ENCODE measurements at places on chromosomes 4 and X.

GRCh38 chrX:130340271-130340670 lies 552 bp downstream of the SLC25A14 start:
- no peak for DNase-seq

DNA sequence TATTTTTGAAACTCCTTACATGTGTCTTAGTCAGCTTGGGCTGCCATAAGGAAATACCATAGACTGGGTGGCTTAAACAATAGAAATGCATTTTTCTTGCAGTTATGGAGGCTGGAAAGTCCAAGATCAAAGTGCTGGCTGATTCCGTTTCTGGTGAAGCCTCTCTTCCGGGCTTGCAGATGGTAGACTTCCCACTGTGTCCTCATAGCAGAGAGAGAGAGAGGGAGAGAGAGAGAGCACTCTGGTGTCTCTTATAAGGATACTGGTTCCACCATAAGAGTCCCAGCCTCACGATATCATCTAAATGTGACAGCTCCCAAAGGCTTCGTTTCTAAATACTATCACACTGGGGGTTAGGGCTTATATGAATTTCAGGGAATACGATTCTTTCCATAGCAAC lies 39.7 kb downstream of the ENPEP start:
- DNase-seq = no peak

GRCh38 chr4:124783847-124784246 lies 71.3 kb upstream of the ANKRD50 start:
- DNase-seq = no peak

DNA sequence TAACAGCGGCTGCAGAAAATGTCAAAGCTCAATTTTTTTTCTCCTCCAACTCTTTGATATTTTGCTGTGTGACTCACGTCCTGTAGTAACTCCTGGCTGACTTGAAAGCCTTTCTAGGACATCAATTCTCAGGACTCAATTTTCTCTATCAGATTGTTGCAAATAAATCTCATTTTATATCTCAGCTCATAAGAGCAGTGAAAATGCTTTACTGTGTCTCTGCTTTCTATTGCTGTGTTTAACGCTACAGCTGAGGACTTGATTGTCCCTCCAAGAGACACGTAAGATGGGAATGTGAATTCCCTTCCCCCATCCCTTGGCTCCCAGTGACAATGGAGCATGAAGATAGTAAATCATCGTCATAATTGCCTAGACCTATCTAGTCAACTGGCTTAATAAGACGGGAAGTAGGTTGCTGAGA lies 20.5 kb upstream of the CBR4 start:
- no peak for DNase-seq

DNA sequence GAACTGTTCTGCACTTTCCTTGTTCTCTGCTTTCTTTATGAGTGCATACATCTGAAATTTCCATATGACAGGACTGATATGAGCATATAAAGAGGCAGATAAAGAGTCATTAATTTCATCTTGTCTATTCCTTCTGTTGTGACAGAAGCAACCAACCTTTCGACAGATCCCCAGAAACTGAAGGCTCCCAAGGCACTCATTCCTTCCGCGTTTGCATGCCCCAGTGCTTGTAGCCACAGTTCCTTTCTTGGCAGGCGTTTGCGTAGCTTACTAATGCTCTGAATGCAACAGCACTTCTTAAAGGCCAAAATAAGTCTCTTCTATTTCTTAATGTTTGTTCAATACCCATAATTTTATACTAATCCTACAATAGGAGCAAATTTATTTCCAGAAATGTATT lies 94.0 kb upstream of the TBL1X start:
- DNase-seq = no peak

GRCh38 chr4:16026160-16026761 lies 57.6 kb downstream of the PROM1 start:
- no peak for DNase-seq

DNA sequence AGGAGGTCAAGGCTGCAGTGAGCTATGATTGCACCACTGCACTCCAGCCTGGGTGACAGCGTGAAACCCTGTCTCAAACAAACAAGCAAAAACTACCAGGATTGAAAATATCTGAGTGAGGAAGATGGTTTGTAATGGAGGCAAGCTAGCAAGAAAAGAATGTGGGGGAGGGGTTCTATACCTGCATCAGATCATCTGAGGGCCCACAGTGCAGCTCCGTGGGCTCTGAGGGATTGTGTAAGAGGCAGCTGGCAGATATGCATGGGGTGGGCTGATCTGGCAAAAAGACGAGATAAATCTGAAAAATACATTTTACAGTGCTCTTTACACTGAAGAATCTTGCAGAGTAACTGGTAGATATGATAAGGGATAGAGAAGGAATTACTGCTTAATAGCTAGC lies 28.9 kb upstream of the CHRNA9 start:
- DNase-seq = no peak

DNA sequence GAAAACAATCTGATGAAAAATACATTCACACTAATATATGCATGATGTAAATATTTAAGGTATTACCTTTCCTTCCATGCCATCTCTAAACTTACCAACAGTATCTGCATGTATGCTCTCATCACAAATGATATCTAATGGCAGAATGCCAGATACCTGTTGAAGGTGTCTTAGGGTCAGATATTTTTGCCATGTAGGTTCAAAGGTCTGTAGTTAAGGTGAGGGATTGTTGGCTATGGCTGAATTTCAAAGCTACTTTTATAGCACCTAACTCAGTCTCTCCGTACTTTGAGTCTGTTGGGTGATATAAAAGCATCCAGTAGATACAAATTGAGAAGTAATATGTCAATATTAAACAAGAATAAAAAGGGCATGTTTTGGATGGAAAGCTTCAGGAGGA lies 19.8 kb upstream of the ANTXR2 start:
- no peak for DNase-seq

DNA sequence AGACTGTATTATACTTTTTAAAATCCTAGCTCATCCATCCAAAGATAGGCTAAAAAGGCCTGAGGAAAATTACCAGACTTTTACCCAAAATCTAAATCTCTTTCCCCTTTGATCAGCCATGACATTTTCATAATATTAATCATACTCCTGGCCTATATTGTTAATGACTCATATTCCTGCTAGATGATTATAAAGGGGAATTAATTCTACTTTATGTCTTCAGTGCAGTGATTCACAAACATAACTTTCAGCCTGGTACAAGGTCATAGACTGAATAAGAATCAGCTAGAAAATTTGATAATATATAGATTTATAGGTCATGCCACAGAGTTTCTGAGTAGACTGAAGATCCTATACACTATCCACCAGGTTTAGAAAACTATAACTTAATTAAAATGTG lies 1905.4 kb downstream of the C4orf33 start:
- DNase-seq = no peak

DNA sequence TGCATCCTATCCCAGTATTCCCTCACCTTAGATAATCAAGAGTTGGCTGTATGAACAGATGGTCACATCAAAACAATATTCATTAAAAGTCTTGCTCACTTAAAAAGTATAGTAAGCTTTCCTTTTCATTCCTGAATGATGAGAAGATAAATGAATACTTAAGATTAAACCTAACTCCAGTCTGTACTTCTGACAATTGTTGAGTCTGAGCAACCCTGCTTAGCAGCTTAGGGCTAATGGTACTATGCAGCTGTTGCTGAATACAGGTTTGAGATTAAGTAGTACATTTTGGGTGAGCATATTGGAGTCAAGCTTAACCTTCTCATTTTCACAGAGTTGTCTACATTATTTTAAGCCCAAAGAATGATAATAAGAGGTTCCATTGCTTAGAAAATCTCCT lies 121.7 kb upstream of the ETNPPL start:
- no peak for DNase-seq

DNA sequence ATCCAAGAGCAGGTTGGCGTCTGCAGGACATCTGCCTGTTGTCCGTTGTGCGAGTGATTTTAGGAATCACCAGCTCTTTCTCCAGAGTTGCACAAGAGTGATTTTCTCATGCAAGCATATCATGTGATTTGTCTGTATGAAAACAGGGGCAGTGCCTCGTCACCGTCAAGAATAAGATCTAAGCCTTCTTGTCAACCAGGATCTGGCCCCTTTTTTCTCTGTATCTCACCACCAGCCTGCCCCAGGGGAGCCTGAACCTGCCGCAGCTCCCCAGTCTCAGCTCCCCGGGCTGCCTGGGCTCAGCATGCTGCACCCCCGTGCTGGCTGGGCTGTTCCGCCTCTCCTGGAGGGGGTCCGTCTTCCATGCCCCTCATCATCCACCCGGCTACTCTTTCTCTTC lies 90.5 kb downstream of the STOX2 start:
- DNase-seq = no peak

DNA sequence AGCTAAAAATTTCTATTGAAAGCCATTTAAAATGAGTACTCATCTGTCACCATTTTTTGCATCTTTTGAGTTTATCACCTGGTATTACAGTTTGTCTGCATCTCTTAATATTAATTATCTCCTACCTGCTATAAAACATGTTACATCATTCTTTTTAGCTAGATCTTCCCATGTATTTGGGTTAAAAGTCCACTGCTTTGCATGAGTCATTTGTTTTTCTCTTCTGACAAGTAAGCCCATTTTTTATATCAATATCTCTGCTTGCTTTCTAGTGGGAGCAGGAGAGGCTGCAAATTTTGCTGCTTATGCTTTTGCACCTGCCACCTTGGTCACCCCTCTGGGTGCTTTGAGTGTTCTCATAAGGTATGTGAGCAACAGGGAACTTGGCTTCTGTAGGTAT lies 16.1 kb downstream of the NIPAL1 start:
- DNase-seq = no peak

- no peak for DNase-seq
Observed at GRCh38 chr4:114277690-114278089, 298.2 kb upstream of the ARSJ start.

DNA sequence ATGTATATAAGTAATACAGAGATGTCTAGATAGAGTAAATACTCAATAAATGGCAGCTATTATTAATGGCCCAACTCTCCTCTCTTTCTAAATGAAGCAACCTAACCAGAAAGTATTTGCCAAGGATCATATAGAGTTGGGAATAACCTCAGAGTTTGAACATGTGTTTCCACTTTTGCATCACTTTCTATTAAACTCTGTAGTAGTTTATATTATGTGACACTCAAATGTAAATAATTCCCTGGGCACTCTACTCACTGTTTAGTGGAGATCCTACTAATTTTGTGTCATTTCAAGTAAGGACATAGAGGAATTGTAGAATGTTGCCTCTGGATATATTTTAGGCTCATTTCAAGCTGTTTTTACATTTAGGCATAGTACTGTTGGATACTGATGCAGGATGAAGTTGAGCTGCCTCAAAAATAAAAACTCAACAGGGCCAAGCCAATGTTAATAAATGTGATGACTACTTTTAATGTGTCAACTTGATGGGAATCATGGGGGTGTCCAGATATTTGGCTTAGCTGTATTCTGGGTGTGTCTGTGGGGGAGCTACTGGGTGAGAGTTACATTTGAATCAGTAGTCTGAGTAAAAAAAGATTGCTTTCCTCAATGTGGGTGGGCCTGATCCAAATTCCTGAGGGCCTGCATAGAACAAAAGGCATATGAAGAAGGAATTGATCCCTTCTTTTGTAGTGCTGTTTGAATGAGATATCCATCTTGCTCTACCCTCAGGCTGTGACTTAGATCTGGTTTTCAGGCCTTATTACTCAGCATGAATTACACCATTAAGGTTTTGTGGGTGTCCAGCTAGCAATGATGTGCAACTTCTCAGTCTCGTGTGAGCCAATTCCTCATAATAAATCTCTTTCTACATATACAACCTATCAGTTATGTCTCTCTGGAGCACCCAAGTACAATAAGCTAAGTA lies 1368.2 kb downstream of the STIM2 start:
- no peak for DNase-seq

- DNase-seq = peak; percentile 1
Observed at GRCh38 chrX:130575831-130576389, 174.1 kb downstream of the RBMX2 start.

DNA sequence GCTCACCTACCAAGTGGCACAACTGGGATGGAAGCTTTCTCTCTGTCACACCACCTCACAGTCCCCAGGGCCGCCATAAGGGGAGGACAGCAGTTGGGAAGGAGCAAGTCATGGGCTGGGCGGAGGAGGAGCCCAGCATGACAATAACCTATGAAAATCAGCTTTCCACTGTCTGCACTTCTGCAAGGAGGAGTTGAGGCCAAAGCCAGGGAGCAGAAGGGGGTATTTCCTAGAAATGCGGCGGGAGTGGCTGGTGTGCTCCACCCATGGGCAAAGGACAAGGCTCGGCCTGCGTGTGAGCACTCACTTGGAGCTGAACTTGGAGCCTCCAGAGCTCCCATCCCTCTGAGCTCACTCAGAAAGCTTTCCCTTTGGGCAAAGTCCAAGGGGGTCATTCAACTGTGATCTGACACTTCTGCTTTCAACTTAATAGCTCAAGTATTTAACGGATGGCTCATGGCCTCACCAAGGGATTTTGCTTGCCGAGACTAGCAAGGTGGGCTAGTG lies 18.5 kb downstream of the APLN start:
- DNase-seq = no peak

GRCh38 chr4:128538111-128538882 lies 250.7 kb upstream of the PGRMC2 start:
- DNase-seq = no peak

- DNase-seq = no peak
Observed at GRCh38 chr4:40299811-40300292, 35.3 kb upstream of the CHRNA9 start.

DNA sequence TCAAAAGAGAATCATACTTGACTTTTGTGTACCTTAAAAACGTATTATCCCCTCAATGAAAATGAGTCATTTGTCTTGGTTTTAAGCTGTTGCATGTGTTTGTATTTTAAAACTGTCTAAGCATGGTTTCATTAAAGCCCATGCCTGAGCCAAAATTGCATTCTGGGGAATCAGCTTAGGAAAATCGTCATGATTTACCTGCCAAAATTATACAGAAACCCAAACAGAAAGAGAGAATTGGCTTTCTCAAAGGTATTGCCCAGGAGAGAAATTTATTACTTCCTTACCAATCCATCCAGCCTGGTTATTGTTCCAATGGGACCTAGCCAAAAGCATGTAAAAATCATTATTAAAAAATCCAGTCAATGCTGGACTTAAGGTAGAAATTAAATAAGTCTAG lies 37.6 kb downstream of the GPR174 start:
- DNase-seq = no peak

DNA sequence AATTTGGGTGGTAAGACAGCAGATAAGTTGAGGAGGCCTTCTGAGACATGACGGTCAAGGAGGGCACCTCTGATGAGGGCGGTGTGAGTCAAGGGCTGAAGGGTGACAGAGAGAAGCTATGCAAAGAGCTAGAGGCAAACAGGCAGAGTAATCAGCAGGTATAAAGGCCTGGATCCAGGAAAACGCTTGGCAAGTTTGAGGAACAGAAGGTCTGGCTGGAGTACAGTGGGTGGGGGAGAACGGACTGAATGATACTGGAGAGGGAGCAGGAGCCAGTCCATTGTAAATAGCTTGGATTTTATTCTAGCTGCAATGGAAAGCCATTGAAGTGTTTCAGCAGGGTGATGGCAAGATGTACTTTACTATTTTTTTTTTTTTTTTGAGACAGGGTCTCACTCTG lies 39.3 kb downstream of the RAB33B start:
- no peak for DNase-seq

- no peak for DNase-seq
Observed at GRCh38 chr4:182369211-182369610, 126.0 kb downstream of the TENM3 start.

GRCh38 chr4:148015468-148015867 lies 283.6 kb downstream of the ARHGAP10 start:
- no peak for DNase-seq
